ENCODE measurements at places on chromosomes 16 and 17. TPM values are rescaled to one million over a fixed set of nuclear protein-coding genes. Genes with fewer than 3 reads are reported as not detected.

Gene SLFN12
- total RNA-seq: 41.2 TPM

Gene FBF1
- total RNA-seq: 16.6 TPM

Gene PRSS36
- 0.13 TPM for total RNA-seq

DNA sequence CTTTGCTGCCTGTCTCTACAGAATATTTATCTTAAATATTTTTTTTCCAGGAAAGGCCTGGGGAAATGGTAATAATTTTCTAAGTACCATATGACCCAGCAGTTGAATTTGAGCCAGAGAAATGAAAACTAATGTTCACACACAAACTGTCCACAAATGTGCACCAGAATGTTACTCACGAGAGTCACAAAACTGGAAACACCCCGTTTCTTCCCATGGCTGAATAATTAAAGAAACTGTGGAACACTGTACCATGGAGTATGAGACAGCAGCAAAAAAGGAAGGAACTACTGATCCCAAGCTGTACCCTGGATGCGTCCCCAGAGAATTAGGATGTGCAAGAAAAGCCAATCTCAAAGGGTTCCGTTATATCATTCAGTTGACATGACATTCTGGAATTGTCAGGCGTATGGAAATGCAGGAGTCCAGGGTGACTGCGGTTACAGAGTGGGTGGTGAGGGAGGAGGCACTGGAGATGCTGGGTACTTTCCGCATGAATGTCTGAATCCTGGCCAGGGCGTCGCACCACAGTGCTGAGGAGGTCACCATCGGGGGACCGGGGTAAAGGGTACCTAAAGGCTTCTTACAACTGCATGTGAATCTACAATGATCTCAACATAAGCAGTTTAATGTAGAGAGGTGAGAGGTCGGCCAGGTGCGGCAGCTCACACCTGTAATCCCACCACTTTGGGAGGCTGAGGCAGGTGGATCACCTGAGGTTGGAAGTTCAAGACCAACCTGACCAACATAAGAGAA, 34.5 kb downstream of the USP22 start:
- DNase-seq: no peak

- DNase-seq: no peak
Observed at GRCh38 chr17:21377705-21378396, 1.7 kb downstream of the KCNJ12 start.

GRCh38 chr16:66115373-66115772, 251.1 kb upstream of the CDH5 start:
- no peak for DNase-seq

Gene CD300C
- 0.76 TPM for total RNA-seq

DNA sequence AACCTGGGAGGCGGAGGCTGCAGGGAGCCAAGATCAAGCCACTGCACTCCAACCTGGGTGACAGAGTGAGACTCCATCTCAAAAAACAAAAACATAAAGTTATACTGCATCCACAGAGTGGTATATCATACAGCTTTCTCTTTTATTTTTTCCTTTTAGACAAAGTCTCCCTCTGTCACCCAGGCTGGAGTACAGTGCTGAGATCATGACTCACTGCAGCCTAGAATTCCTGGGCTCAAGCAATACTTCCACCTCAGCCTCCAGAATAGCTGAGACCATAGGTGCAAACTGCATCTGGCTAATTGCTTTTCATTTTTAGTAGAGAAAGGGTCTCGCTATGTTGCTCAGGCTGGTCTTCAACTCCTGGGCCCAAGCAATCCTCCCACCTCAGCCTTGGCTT, 10.0 kb upstream of the COPRS start:
- peak; percentile 39 for DNase-seq

DNA sequence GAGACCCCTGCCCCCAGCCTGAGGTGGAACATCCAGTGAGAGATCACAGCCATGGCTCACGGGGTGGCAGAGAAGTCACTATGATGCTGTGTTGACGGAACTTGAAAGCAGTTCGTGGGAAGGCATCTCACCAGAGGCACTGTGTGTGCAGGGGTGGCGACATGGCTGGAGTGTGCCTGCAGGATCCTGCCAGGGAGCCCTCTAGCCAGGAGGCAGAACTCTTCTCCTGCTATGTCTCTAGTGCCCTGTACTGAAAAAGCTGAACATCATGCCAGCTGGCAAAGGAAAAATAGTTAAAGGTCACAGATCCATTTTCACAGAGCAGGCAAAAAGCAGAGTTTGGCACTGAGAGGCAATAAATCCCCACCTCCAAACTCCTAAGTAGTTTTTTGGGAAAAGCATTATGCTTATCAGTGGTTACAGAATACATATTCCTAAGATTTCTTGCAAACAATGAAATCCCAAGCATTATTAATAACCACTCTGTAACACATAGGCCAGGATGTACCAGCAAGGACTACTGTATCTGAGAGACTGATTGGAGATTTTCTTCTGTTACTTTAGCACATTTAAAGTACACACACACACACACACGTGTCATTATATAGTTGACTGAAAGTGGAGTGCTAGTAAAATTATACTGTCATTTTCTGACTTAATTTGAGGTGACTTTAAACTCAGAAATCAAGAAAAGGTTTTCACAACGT, 36.8 kb downstream of the TNRC6C start:
- DNase-seq: peak; percentile 6

DNA sequence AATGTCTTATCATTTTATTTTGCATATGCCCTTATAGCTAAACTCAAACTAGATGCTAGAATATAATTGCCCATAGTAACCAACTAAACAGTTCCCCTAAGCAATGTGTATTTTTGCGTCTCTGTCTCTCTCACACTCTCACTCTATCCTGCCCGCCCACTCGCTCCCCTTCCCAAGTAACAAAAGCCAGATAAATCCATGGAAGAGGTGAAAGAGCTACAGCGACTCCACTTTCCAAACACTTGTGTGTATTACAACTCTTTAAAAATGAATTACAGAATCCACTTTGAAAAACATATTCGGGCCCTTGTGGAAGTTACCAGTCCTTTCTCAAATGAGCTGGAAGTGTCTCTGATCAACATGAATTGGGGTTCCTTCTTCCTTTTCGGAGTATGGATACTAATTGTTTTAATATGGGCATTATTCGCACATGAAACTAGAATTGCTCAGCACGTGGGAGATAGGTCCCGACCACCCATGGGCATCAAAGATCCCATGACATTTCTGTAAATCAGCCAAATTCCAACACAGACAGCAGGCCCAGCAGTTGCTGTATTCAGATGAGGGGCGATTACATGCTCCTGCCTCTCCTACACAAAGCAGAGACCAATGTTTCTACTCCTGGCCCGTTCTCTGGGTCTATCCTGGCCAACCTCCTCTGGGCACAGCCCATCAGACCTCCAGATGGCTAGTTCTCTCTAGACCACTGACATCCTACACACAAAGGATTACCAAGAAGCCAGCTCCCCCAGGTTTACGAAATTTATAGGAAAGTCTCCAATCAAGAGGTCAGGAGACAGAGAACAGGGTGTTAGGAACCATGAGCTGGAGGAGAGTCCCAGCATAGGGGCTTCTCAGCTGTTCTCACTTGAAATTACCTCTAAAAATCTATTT, 121.5 kb downstream of the ZFHX3 start:
- DNase-seq: no peak

Gene CLEC18C
- 0.25 TPM for total RNA-seq

GRCh38 chr17:34371405-34372100, 8.5 kb upstream of the CCL1 start:
- DNase-seq: no peak

GRCh38 chr17:67800495-67800928, 24.8 kb upstream of the BPTF start:
- peak; percentile 87 for DNase-seq

Gene TMEM98
- total RNA-seq: 143 TPM

DNA sequence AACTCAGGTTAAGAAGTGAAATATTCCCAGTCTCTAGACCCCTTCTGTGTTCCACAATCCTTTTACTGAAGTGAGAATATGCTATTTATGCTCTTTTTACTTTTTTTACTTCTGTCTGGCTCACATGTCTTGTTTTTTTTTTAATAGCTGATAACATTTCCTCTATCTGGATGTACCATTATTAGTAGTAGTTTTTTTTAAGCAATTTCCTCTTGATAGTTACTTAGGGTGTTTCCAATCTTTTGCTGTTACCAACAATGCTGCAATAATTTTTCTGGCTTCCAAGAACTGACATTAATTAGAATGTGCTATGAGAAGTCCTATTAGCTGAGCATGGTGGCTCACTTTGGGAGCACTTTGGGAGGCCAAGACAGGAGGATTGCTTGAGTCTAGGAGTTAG, 32.0 kb downstream of the KSR1 start:
- no peak for DNase-seq

- DNase-seq: no peak
Observed at GRCh38 chr16:89738538-89739317, 17.4 kb downstream of the ZNF276 start.

GRCh38 chr17:46730026-46730425, 88.5 kb downstream of the WNT3 start:
- no peak for DNase-seq

Gene NFE2L1
- 65.6 TPM for total RNA-seq

Gene ARHGAP44
- 0.13 TPM for total RNA-seq

DNA sequence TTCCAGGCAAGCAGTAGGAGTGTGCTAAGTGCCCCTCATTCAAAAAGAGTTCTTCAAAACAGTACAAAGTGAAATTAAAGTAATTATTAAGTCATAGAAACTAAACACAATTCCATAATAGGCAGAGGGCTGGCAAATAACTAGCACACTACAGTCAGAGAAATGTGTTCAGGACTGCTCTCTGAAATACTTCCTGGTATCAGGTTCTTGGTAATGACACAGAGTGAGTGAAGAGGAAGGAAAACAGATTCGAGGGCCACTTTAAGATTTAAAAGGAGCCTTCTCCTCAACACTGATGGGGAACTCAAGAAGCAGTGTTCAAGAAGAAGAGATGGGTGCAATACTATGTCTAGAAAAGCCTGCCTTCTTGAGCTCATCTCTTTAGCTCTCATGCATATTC, 139.2 kb downstream of the TOX3 start:
- DNase-seq: no peak

- no peak for DNase-seq
Observed at GRCh38 chr16:35425270-35425669, 1965.9 kb downstream of the TP53TG3F start.

GRCh38 chr16:324451-325334, 27.8 kb downstream of the AXIN1 start:
- DNase-seq: no peak

- DNase-seq: no peak
Observed at GRCh38 chr16:50573947-50574744, 25.9 kb downstream of the NKD1 start.

DNA sequence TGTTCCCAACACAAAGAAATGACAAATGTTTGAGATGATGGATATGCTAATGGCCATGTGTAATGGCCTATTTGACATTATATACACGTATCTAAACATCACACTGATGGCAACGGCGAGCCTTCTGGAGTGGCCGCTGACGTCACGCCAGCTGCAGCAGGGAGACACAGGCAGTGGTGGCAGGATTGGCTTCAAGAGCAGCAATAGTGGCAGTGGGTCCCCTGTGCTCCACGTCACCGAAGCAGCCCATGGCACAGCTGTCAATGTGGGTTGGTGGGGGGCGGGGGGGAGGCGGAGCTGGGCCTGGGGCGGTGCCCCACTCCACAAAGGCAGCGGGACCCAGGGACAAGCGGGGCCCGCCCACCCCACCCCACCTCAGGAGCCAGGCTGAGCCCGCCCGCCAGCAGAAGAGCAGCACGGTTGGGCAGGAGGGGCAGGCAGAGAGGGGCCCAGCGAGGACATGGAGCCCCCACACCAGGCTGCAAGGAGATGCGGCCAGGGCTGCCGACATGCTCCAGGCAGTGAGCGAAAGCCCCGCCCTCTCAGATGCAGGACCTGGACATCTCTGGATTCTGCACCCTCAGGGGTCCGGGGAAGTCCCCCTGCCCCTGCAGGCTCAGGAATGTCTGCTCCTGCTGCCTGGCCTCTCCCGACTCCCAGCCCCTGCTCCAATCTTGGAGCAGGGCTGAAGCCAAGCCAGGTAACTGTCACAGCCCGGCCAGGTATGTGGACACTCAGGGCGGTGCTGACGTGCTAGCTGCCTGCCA, 64.6 kb downstream of the USP32 start:
- DNase-seq: no peak

Gene IRX5
- total RNA-seq: 20.6 TPM

GRCh38 chr17:1228781-1229348, 41.4 kb upstream of the BHLHA9 start:
- no peak for DNase-seq

Data from GM23248 (cell line).